Pancreas (tissue), 10 donors: ENCODE measurements at places on chromosomes 16 and 17.

- no peaks in the 10 kb centered on the region for H3K27me3 ChIP-seq
- H3K4me1 ChIP-seq = no peaks in the 10 kb centered on the region
- peak; percentile 27 for DNase-seq
- no peaks in the 10 kb centered on the region for H3K36me3 ChIP-seq
- H3K27ac ChIP-seq = no peak overlapping the region
Measured at GRCh38 chr16:80084614-80085013, 456.2 kb upstream of the DYNLRB2 start.

GRCh38 chr17:68011199-68011665, 15.0 kb upstream of the C17orf58 start:
- no peaks in the 10 kb centered on the region for H3K4me1 ChIP-seq
- no peak for DNase-seq
- H3K36me3 ChIP-seq = no peaks in the 10 kb centered on the region
- no peak overlapping the region for H3K4me3 ChIP-seq
- no peaks in the 10 kb centered on the region for H3K27me3 ChIP-seq

GRCh38 chr16:85182774-85183173, 70.5 kb upstream of the CIBAR2 start:
- peaks cover 8% of the 10 kb centered on the region for H3K4me1 ChIP-seq
- no peaks in the 10 kb centered on the region for H3K27me3 ChIP-seq
- no peak overlapping the region for H3K27ac ChIP-seq
- no peak overlapping the region for H3K4me3 ChIP-seq

DNA sequence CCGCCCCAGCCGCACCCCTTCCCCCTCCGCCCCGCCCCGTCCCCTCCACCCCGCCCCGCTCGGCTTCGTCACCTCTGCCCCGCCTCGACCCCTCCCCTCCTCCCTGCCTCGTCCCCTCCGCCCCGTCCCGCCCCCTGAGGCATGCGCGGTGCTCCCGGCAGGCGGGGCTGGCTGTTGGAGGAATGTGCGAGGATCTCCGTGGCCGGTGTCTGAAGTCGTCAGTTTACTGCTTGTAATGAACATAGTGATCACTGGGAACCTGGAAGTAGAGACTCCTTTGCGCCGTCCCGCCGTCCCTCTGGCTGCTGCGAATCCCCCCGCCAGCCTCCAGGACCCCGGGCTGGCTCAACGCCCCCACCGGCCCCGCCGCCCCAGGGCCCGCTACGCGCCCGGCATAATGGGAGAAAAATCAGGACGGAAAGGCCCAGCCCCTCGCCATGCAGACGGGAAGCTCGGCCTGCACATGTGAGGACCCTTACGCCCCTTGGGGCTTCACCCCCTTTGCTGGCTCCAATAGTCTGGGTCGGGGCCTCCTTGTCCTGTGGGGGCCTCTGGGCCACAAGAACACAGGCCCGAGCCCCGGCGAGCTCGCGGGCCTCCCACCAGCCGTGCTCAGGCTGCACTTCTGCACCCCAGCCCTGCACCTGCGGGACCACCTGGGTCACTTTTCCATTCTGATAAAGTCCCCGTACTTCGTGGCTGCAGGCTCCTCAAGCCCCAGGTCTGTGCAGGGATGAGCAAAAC, 743.1 kb downstream of the KCNJ18 start:
- H3K4me3 ChIP-seq = no peak overlapping the region
- no peak for DNase-seq
- H3K27me3 ChIP-seq = no peaks in the 10 kb centered on the region
- H3K36me3 ChIP-seq = no peaks in the 10 kb centered on the region
- H3K4me1 ChIP-seq = no peaks in the 10 kb centered on the region

GRCh38 chr16:8583732-8584131, 6.6 kb downstream of the TMEM114 start:
- H3K27ac ChIP-seq = no peak overlapping the region
- H3K27me3 ChIP-seq = no peaks in the 10 kb centered on the region
- no peak for DNase-seq
- no peak overlapping the region for H3K4me3 ChIP-seq
- no peaks in the 10 kb centered on the region for H3K36me3 ChIP-seq

DNA sequence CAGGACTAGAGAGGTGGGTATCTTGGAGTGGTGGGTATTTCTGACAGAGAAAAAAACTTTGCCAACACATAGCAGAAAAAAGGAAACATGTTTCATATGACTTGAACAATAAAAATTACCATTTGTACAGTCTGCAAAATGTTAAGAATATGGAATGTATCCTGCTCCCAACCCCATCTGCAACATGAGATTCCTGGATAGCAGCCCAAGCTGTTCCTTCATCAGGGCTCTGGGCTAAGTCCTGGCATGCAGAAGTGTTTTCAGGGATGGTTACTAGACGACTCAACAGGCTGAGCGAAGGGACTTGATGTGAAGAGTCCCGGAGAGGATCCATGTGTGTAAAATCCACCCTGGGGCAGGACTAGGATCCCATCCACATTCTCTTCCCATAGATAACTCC, 121.0 kb upstream of the IRX3 start:
- no peaks in the 10 kb centered on the region for H3K4me1 ChIP-seq
- no peak overlapping the region for H3K27ac ChIP-seq
- no peak for DNase-seq
- H3K4me3 ChIP-seq = no peak overlapping the region
- no peaks in the 10 kb centered on the region for H3K36me3 ChIP-seq
- no peaks in the 10 kb centered on the region for H3K27me3 ChIP-seq

DNA sequence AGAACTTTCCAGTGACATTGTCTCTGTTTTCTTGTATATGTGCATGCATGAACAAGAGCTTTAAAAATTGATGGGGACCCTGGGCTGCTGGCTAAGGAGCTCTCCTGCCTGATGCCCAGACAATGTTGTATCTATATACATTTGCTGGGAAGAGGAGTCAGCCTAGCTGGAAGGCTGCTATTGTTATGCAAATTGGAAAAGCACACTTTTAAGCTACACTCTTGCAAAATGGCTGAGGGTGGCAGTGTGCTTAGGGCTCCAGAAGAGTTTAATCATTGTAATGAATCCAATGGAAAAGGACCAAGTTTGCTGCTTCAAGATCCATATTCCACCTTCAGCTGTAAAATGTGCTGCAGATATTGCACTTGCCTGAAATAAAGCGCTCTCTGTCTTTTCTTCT, 171.8 kb downstream of the PRKCA start:
- no peaks in the 10 kb centered on the region for H3K27me3 ChIP-seq
- no peak overlapping the region for H3K27ac ChIP-seq

- DNase-seq = no peak
- H3K4me1 ChIP-seq = no peaks in the 10 kb centered on the region
- H3K27ac ChIP-seq = no peak overlapping the region
- H3K27me3 ChIP-seq = no peaks in the 10 kb centered on the region
Measured at GRCh38 chr16:80541306-80541694, 507 bp downstream of the DYNLRB2 start.

GRCh38 chr17:12549499-12550041, 116.1 kb upstream of the MYOCD start:
- no peak for DNase-seq
- H3K27me3 ChIP-seq = no peaks in the 10 kb centered on the region
- H3K4me1 ChIP-seq = no peaks in the 10 kb centered on the region
- no peaks in the 10 kb centered on the region for H3K36me3 ChIP-seq
- H3K27ac ChIP-seq = no peak overlapping the region
- no peak overlapping the region for H3K4me3 ChIP-seq

DNA sequence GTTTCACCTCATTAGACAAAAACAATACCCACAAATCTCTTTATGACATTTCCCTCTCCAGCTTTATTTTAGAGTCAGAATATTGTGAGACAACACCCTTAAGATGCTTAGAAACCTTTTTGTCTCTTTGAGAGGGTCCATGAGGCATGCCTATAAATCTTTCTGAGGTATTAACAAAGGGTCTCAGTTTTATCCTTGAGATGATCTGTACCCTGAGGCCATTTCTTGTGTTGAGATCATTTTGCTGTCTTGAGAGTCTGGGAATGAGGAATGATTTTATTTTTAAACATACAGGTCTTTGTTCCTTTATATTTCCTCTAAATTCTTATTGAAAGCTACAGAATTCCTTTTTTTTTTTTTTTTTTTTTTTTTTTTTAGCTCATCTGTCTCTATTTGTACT, 179.7 kb upstream of the HS3ST4 start:
- H3K4me3 ChIP-seq = no peak overlapping the region
- H3K27ac ChIP-seq = no peak overlapping the region
- no peak for DNase-seq

- no peaks in the 10 kb centered on the region for H3K27me3 ChIP-seq
- H3K36me3 ChIP-seq = no peaks in the 10 kb centered on the region
- H3K4me3 ChIP-seq = no peak overlapping the region
- H3K27ac ChIP-seq = no peak overlapping the region
- no peak for DNase-seq
Measured at GRCh38 chr17:63249256-63250004, 196.7 kb downstream of the CYB561 start.
